PC-3 (cell line): ENCODE measurements at places on chromosomes 2 and 18.

GRCh38 chr18:57629422-57629821 lies 7.8 kb upstream of the NARS1 start:
- no peak for DNase-seq

GRCh38 chr2:98923244-98923940 lies 12.6 kb downstream of the CRACDL start:
- DNase-seq: peak; percentile 40

DNA sequence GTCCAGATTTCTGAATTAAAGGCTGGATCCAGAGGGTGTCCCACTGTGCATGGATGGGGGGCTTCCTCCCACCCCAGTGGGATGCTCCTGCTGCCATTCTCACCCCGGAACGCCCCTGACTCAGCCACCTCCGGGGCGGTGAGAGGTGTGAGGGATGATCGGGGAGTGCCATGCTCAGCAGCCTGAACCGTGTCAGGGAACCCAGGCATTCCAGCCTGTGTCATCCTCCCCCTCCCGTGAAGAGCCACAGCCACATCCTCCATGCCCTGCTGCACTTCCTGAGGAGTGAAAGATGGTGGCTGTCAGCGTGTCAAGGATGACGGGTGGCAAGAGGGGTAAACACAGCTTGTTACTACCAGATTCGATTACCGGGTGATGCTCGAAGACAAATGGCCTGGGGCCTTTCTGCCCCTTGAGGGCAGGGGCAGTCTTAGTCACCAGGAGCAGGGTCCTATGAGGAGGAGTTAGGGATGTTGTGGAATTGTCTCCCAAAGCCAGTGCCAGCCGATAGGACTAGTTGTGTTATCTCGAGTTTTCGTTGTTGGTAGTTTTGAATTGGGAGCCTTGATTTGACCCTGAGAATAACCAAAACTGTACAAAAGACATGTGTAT lies 80.8 kb downstream of the TCF7L1 start:
- DNase-seq: no peak

DNA sequence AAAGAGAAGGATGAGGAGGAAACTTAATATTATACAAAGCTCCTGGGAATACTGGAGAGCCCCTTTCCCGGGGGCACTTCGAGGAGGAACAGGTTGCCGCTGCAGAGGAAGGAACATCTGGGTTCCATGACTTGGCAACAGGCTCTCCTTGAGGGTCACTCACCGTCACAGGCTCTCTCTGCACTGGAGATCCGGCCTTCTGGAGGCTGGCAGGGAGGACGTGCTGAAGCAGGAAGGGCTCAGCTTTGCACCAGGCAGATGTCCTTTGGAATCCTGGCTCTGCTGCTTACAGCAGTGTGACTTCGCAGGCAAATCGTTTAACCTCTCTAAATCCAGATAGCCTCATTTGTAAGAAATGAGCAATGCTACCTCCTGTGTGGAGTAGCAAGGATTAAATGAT lies 2.9 kb upstream of the DPYSL5 start:
- no peak for DNase-seq

- DNase-seq: no peak
These were observed 36.7 kb downstream of the BIN1 start for GRCh38 chr2:127070221-127070620.
